ENCODE measurements at places on chromosomes 3 and 15. TPM values are rescaled to one million over a fixed set of nuclear protein-coding genes. Genes with fewer than 3 reads are reported as not detected.

LYZL4 gene
- not detected for total RNA-seq

MINAR1 gene
- total RNA-seq, result 0.55 TPM

SMAD6 gene
- 0.70 TPM for total RNA-seq

GOLGA6A gene
- total RNA-seq, result 1.1 TPM

RLBP1 gene
- not detected for total RNA-seq

TIMP4 gene
- not detected for total RNA-seq

CELSR3 gene
- total RNA-seq, result 12.6 TPM

FHIT gene
- total RNA-seq, result 37.0 TPM
